Skin of body (tissue), 3 donors: ENCODE measurements at places on chromosomes 16 and 17.
A peak's percentile ranks its signal among the peaks of the same experiment; 100 is the strongest.

DNA sequence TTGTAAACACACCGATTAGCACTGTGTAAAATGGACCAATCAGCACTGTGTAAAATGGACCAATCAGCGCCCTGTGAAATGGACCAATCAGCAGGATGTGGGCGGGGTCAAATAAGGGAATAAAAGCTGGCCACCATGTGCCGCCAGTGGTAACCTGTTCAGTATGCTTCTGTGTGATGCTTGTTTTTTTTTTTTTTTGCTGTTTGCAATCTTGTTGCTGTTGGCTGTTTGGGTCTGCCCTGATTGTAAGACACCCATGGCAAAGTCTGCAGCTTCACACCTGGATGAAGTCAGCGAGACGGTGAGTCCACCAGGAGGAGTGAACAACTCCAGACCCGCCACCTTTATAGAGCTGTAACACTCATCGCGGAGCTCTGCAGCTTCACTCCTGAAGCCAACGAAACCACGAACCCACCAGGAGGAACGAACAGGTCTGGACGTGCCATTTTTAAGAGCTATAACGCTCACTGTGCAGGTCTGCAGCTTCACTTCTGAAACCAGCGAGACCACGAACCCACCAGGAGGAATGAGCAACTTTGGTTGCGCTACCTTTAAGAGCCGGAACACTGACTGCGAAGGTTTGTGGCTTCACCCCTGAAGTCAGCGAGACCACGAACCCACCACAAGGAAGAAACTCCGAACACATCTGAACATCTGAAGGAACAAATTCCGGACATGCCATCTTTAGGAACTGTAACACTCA, 85.0 kb upstream of the MED9 start:
- no peak for DNase-seq

DNA sequence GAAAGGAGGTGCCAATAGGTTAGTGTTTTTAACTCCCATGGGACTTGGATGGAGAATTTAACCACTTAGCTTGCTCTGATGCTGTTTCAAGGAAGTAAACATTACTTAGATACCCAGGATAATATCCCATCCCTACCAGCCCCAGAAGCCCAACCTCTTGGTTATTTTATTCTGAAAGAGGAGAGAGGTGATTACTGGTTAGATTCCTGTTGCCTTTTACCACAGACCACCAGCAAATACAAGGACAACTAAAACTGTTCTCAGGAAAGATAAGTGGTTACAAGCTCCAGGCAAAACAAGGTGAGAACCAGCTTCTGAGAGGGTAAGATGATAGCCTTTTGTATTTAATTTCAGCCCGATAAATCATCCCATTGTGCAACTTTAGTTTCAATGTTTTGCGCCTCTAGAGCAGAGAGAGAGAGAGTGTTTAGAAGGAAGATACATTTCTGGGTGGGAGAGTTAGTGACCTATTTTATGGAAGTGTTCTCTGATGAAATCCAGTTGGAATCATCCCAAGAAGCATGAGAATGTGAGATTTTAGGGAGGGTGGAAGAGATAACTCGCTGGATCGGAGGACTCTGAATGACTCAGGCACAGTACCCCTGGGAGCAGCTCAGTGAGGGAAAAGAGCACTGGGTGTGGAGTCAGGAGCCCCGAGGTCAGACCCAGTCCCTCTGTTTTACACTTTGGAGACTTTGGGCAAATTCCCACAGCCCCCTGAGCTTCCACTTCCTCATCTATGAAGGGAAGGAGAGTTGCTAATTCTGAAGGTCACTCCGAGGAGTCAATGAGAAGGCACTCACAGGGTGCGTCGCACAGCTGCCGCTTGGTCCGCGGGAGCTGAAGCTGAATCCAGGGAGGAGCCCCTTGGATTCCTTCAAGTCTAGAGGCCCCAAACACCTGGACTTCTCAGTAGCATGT, 12.1 kb downstream of the GLP2R start:
- peak; percentile 25 for DNase-seq

GRCh38 chr16:50372611-50373344, 4.0 kb upstream of the BRD7 start:
- DNase-seq = no peak

GRCh38 chr17:63291258-63291657, 154.8 kb downstream of the CYB561 start:
- DNase-seq = no peak

- DNase-seq = no peak
These were observed 1.9 kb upstream of the GDPD3 start for GRCh38 chr16:30115238-30115637.

- DNase-seq = no peak
These were observed 17.4 kb downstream of the SF3B3 start for GRCh38 chr16:70540994-70541393.

DNA sequence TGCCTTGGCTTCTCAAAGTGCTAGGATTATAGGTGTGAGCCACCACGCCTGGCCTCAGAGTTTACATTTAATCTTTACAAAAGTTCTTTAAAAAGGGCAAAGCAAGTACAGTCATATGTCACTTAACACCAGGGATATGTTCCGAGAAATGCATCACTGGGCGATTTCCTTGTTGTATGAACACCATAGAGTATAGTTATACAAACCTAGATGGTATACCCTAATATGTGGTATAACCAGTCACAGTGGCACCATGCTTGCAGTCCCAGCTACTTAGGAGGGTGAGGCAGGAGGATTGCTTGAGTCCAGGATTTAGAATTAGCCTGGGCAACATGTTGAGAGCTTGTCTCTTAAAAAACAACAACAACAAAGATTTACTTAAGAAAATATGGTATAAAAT, 51.3 kb downstream of the NFATC3 start:
- DNase-seq = no peak

GRCh38 chr17:77796176-77796860, 162.2 kb upstream of the TNRC6C start:
- DNase-seq = no peak

DNA sequence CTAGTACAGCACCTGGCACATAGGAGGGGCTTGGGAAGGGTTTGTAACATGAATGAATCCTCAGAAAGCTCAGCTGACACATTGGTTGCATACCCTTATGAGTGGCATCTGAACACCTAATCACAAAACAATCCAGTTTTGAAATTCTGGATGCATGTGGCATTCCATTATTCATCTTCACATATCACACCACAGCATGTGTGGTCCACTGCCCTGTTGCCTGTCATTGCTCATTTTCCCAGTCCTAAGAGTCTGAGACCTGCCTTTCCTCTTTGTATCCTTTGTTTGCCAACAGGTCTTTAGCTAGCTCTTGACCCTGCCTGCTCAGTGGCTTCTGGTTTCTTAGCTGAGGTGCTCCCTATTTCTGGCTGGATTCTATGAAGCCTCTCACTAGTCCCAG, 170.8 kb upstream of the ASIC2 start:
- DNase-seq = no peak

GRCh38 chr17:65514541-65514940, 46.9 kb downstream of the AXIN2 start:
- no peak for DNase-seq

DNA sequence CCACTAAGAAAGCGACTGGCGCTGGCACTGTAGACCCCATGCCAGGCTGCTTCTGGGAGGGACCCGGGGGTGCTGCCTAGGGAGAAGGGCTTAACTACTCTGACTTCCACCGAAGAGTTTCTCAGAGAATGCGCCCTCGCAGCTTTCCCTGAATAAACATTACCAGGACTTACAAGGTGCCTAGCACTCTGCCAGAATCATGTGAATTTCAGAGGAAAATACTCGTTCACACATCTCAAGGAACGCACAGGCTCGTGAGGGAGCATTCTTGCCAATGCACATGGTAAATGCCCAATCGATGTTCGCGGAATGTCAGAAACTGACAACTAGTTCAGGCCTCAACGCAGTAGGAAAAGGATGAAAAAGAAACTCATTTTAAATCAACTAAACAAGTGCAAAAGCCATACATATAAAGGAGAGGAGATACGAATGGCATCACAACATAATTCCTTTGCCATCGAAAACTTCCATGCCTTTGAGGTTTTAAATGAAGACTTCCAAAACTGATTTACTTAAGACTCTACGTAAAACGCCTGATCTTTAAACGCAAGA, 999 bp downstream of the CMC2 start:
- DNase-seq = no peak

GRCh38 chr17:17728550-17729251, 47.4 kb downstream of the RAI1 start:
- no peak for DNase-seq

- peak; percentile 36 for DNase-seq
These were observed 65.6 kb downstream of the XYLT1 start for GRCh38 chr16:17404941-17405689.

DNA sequence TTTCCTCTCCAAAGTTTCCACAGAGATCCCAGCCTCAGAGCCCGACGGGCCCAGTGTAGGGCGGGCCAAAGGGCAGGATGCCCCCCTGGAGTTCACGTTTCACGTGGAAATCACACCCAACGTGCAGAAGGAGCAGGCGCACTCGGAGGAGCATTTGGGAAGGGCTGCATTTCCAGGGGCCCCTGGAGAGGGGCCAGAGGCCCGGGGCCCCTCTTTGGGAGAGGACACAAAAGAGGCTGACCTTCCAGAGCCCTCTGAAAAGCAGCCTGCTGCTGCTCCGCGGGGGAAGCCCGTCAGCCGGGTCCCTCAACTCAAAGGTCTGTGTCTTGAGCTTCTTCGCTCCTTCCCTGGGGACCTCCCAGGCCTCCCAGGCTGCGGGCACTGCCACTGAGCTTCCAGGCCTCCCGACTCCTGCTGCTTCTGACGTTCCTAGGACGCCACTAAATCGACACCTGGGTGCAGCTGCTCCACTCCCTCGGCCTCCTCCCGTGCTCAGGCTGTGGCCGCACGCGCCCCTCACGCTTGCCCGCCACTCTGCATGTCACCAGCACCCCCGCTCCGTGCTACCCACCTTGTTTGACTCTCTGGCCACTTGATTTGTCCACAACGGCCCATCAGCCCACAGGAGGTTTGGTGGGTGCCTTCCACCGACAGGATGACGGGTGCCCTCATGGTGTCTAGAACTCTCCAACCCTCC, 15.3 kb upstream of the STH start:
- DNase-seq = no peak

DNA sequence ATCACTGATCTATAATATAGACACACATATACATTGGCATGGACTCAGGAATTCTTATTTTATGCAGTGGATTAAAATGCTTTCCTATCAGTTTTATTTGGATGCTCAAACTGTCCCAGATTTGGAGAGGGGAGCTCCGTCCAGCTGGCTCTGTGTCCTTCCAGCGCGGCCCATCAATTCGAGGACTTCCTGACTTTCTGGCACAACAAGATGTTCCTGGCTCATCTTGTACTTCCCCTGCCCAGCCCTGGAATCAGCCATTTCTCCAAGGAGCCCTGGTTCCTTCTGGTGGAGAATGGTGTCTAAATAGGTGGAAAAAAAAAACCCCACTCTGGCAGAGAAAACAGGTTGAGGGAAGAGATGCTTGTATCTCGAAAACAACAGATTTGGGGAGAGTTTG, 94.5 kb downstream of the CRISPLD2 start:
- DNase-seq = no peak

GRCh38 chr16:54636221-54636793, 294.4 kb upstream of the IRX5 start:
- DNase-seq = no peak

DNA sequence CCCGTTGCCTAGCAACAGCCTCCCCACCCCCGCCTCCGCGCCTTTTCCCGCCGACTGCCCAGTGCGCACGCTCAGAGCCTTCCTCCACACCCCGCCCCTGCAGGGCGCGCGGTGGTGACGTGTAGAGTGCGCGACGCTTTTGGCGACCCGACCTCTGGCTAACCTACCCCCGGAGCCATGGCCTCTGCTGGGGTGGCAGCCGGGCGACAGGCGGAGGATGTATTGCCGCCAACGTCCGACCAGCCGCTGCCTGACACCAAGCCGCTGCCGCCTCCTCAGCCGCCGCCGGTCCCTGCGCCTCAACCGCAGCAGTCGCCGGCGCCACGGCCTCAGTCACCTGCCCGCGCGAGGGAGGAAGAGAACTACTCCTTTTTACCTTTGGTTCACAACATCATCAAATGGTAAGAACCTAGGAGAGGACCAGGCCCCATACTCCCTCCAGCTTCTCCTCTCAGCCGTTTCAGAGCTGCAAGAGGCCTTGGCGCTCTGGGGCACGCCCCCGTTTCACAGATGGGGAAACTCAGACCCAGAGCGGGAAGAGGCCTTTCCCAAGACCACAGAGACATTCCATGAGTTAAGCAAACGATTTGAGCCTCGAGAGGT, at the start of gene MED9:
TSS of gene MED9 (plus strand) at position 136 of the 603 bp plus-strand sequence. CDS start at position 178, 42 bp downstream.
- DNase-seq = peak; percentile 89

DNA sequence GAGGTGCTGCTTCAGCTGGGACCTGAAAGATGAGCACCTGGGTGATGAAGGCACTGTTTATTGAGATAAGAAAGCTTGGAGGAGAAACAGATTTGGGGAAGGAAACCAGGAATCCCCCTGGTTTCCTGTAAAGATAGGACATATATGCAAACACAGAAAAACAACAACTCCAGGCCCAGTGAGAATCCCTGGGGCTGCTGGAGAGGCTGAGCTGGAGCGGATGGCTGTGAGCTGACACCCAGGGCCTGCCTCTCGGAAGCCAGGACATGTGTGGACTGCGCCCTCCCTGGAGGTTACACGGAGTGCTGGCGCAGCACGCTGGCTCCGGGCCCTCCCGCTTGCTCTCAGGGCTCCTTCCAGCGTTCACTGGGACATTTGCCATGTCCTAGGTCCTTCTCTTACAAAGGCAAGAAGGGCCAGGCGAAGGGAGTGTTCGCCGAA, 57.5 kb downstream of the CYB5B start:
- peak; percentile 45 for DNase-seq

- DNase-seq = no peak
These were observed 51.8 kb downstream of the C16orf82 start for GRCh38 chr16:27118526-27118925.

GRCh38 chr17:385836-386140, 33.2 kb upstream of the RPH3AL start:
- no peak for DNase-seq

DNA sequence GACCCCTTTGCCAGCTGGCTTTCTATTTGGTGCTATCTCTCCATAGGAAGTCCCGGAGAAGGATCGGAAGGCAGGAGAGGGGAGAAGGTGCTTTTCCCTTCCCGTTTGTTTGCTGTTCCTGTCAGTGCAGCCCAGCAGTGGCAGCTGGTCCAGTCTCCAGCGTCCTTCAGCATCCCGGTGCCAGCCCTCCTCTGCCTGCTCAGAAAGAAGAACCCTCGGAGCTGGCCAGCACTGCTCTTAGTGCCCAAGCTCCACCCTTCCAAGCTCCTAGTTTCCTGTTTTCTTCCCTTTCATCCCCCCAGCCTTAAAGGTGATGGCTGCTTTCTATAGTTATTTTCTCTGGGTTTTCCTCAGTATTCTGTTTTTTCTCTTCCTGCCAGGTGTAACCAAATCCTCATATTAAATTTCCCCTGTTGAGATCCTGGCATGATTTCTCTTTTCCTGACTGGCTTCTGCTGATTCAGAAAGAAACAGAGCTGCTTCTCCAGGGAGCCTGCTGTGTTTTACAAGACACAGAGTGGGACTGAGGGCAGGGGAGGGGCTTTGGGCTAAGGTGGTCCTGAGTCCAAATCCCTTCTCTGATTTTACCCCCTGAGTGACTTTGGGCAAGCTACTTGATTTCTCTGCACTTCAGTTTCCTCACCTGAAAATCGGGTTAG, 186.8 kb downstream of the COPRS start:
- DNase-seq = no peak

GRCh38 chr17:1137465-1137894, 42.3 kb downstream of the ABR start:
- no peak for DNase-seq

DNA sequence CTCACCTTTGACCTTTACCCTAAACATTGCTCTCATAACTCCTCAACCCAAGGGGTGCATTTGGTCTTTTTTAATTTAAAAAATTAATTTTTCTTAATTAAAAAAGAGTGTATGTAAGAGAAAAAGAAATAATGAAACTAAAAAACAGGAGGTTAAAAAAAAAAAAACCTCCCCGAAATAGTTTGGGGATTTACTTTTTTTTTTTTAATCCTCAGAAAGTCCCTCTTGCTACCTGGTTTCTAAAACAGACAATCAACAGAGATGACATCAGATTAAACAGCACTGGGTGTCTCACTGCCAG, 301.3 kb downstream of the SOX9 start:
- DNase-seq = no peak
